ENCODE measurements at places on chromosomes 13 and 19. TPM values are rescaled to one million over a fixed set of nuclear protein-coding genes. Genes with fewer than 3 reads are reported as not detected.

VSTM1 gene
- total RNA-seq = not detected

LDLR gene
- total RNA-seq = 19.5 TPM

GZMM gene
- not detected for total RNA-seq

PGLYRP2 gene
- not detected for total RNA-seq

C13orf42 gene
- total RNA-seq = not detected

MARCHF2 gene
- total RNA-seq = 52.3 TPM

GRCh38 chr19:359653-359925 lies 15.0 kb upstream of the MIER2 start:
- DNase-seq = no peak

DNA sequence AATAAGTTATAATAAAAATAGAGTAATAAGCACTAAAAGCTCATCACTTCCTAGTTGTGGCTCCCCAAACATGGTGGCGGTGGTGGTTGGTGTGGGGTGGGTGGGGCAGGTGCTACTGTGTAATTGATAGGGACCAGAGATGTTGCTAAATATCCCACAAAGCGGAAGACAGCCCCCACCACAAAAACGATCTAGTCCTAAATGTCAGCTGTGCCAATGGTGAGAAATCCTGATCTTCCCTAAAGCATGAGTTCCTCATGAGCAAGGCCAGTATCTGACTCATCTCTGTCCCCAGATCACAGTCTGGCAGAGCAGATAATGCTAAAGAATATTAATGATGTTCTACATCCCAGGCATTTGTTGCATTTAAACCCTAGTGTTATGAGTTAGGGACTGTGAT lies 1.9 kb upstream of the EDDM13 start:
- no peak for DNase-seq

DNA sequence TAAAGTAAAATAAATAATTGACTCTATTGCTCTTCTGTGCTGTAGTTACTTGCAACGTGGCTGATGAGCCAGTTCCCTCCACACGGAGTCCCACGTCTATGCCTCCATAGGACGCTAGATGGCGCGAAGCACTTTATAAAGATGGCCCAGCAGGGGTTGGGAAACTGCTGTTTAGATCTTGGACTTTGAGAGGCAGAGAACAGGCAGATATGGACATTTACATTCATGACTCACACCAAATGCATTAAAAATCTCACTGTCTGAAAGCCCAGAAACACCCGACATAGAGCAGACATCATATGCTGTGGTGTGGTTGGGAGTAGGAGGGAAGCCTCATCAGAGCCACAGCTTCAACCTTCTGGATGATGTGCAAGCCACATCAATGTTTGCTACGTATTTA lies 643.1 kb upstream of the ARGLU1 start:
- peak; percentile 77 for DNase-seq

GRCh38 chr13:85666356-85666755 lies 132.9 kb downstream of the SLITRK6 start:
- DNase-seq = no peak

DNA sequence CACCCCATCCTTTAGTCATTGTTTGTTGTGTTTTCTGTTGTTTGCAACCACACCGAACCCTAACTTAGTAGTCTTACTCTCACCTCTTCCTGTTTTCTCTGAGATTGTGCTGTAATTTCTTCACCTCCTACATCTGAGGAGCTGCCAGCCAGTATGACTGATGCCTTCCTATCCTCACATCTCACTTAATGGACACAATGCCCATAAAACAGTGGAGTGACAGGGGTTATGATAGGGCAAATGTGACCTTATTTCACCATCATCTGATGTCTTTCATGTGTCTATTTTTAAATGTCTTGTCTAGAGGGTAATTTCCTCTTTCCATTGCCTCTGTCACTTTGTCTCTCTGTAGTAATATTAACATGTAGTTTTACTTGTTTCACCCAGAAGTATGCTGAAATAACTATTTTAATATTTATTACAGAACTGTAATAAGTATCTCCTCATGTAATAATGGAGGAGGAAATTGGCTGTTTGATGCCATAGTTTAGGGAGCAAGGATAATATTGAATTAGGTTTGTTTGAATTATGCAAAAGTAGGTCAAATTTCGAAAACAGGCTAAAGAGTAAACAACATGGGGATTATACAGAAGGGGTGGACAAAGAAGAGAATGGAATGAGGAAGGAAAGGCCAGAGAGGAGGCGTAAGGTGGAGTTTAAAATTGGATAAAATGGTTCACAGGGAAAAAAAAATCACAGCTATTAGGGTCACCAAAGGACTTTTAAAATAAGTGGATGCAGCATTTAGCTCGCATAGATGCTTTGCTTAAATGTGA lies 103.5 kb upstream of the SPRY2 start:
- DNase-seq = no peak

- DNase-seq = no peak
Measured at GRCh38 chr13:99484473-99484872, 16.8 kb upstream of the TM9SF2 start.

GRCh38 chr19:55585658-55586339 lies 5.2 kb upstream of the ZNF579 start:
- DNase-seq = peak; percentile 41

DNA sequence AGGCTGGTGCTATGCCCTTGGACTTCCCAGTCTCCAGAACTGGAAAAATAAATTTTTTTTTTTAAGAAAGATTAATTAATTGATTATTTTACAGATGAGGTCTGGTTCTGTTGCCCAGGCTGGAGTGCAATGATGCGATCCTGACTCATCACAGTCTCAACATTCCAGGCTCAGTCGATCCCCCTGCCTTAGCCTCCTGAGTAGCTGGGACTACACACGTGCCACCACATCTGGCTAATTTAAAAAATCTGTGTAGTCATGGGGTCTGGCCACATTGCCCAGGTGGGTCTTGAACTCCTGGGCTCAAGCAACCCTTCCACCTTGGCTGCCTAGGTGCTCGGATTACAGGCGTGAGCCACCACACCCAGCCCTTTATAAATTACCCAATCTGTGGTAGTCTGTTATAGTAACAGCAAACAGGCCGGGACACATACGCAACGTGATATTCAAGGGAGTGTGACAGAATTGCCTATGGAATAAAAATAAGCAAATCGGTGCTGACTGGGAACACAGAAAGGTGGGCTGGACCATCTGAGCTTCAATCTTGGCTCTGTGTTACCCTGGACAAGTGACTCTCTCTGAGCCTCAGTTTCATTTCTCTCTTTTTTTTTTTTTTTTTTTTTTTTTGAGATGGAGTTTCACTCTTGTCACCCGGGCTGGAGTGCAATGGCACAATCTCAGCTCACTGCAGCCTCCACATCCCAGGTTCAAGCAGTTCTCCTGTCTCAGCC lies 42.8 kb downstream of the PIN1 start:
- DNase-seq = no peak

DNA sequence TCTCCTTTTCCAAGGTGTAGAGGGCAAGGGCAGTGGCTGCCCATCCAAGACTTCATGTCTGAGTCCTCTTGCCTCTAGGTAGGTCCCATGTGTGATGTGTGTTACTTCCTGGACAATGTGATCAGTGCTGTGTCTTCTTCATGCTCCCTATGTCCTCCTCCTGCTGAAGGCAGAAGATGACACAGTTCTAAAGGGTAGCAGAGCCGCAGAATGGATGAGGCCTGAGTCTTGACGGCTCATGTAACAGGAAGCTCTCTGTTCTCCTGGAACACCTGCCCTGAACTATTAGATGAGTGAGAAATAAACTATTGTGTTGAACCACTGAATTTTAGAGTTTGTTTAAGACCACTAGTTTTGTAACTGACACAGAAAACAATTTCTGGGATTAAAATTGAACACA lies 165.9 kb downstream of the NDFIP2 start:
- DNase-seq = no peak

DNA sequence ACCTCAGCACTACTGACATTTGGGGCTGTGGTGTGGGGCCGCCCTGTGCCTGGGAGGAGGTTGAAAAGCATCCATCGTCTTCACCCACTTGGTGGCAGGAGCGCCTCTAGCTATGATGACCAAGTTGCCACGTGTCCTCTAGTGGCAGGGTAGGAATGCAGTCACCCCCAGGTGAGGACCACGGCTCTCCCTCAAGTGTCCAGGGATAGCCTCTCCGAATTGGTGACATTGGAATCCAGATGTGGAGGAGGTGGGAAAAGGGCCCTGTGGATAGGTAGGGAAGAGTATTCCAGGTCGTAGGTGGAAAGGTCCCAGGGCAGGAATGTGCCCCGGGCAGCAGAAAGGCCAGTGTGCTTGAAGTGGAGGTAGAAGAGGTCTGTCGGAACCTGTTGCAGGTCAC lies 37.6 kb downstream of the ARHGEF18 start:
- no peak for DNase-seq

DNA sequence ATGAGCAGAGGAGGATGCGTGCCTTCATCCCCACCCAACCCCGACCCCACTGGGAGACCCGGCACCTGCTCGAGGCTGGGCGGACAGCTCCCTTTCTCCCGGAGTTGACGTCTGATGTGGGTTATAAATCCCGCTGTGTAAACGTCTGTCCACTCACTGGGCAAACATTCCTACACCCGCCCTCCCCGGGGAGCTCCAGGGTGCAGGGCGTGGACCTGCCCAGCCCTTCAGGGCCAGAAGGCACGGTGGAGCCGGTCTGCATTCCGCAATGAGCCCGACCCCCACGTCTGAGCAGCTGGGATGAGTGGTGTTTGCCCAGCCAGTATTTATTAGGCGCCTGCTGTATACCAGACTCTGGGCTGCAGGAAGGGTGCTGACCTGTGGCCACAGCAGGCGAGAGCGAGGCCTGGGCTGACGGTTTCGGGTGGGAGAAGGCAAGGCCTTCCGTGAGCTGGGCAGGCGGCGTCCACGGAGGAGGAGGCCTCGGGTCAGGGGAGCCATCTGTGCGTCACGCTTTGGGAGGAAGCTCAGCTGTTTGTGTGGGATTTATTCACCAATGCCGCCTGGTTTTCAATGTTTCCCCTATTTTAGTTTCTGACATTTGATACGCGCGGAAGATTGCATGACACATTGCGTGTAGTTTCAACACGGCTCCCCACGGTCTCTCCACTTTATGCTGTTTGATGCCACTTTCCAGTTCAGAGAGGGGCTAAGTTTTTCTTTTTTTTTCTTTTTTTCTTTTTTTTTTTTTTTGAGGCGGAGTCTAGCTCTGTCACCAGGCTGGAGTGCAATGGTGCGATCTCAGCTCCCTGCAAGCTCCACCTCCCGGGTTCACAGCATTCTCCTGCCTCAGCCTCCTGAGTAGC lies 2.0 kb downstream of the MISP start:
- no peak for DNase-seq

GRCh38 chr13:45441633-45442032 lies 23.1 kb upstream of the COG3 start:
- no peak for DNase-seq

- no peak for DNase-seq
Measured at GRCh38 chr19:8611877-8612806, 1.6 kb upstream of the ADAMTS10 start.

GRCh38 chr19:14985133-14985532 lies 5.5 kb upstream of the SLC1A6 start:
- DNase-seq = no peak

DNA sequence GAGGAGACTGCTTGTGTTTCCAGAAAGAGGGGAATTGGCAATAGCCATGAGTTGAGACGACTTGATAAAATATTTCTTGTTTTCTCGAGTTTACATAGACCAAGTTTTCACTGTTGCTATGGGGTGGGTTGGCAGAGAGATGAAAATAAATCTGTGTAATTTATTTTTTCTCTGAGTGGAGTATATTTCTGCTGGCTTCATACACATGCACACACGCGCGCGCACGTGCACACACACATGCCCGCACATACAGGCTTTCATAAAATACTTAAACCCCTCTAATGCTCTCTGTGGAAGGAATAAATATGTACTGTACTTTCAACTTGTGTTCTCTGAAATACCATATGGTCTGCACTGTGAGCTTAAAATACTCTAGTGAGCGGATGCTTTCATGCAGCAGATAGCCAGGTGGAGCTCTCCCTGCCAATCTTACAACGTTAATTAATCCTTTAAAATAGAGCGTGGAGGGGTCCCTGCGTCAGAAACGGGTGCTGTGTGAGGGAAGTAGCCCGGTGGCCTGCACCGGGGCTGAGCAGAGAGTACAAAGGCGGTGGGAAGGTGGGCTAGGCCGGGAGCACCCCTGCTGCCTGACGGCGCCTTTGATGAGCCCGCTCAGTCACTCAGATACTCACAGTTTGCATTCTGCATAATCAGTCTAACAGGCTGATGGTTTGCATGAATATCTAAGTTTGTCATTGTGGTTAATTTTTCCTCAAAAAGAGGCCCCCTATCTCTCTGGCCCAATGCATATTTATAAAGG lies 44.1 kb downstream of the CCNE1 start:
- DNase-seq = no peak

Measured in occipital lobe (tissue), 3 donors.